ENCODE measurements at places on chromosomes 16 and 17.

DNA sequence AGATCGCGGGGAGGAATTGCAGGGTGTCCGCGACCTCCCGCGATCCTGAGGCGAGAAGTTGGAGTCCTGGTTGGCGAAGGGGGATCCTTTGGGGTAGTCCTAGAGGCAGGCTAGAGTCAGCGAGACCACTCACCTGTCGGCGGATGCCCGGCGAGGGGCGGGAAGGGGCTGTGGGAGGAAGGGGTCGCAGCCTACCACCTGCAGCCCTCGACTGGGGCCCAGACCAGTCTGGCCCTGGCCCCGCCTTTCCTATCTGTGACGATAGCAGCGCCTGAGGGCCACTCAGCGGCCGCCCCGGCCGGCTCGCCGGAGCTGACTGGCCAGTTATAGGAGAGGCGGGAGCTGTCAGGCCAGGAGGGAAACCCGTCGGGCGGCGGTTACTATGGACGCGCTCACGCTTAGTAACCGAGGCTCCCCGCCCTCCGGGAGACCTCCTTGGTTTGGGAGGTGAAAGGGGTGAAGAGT is at the start of gene TEKT3:
Gene TEKT3 (minus strand): TSS at position 213 of the 465 bp plus-strand sequence. CDS start 10,012 bp downstream, outside the sequence.
- DNase-seq = no peak

GRCh38 chr17:49745175-49746139 is 18.5 kb downstream of the FAM117A start:
- DNase-seq = no peak

GRCh38 chr16:17273142-17273561 is 197.6 kb downstream of the XYLT1 start:
- DNase-seq = no peak

- DNase-seq = no peak
Observed at GRCh38 chr16:66616592-66616991, 12.1 kb downstream of the CMTM3 start.

DNA sequence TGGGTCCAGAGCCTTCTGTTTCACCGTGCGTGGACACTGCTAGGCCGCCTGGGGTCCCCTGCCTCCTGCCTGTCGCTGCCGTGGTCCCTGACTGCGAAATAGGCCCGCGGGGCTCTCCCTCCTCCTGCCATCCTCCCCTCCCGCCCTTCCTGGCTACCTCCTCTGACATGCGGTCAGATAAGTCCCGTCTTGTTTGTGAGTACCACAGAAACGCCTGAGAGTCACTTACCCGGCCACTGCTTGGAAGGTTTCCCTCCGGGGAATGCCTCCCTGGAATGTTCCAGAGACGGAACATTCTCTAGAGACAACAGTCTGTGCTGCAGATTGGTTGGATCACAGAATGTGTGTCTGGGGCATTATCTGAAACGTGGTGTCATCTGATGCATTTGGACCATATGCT is 22.7 kb downstream of the CIBAR2 start:
- no peak for DNase-seq

DNA sequence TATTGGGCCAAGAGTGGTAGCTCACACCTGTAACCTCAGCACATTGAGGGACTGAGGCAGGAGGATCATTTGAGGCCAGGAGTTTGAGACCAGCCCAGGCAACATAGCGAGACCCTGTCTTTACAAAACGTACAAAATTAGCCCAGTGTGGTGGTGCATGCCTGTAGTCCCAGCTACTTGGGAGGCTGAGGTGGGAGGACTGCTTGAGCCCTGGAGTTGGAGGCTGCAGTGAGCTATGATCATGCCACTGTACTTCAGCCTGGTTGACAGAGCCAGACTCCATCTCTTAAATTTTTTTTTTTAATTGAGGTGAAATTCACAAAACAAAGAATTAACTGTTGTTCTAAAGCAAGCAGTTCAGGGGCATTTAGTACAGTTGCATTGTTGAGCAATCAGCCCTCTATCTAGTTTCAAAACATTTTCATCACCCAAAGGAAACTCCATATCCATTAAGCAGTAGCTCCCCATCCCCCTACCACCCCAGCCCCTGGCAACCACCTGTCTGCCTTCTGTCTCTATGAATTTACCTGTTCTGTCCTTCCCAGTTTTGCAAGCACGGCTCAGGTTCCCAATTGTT is 15.6 kb downstream of the SNX29 start:
- DNase-seq = no peak

GRCh38 chr17:20122254-20122879 is 113.2 kb downstream of the SPECC1 start:
- DNase-seq = no peak

GRCh38 chr16:86826941-86827340 is 248.6 kb downstream of the FOXL1 start:
- DNase-seq = no peak

- DNase-seq = no peak
Observed at GRCh38 chr17:50199803-50200456, 1.5 kb downstream of the COL1A1 start.
